ENCODE measurements at places on chromosomes 12 and 14.
A peak's percentile ranks its signal among the peaks of the same experiment; 100 is the strongest.

- no peak overlapping the region for H3K4me3 ChIP-seq
- no peak overlapping the region for H3K27ac ChIP-seq
- H3K4me1 ChIP-seq = no peaks in the 10 kb centered on the region
Measured at GRCh38 chr12:559208-559905, 99.6 kb downstream of the B4GALNT3 start.

GRCh38 chr14:44369401-44370123 lies 137.5 kb downstream of the FSCB start:
- no peaks in the 10 kb centered on the region for H3K27me3 ChIP-seq
- H3K27ac ChIP-seq = no peak overlapping the region
- H3K4me1 ChIP-seq = no peaks in the 10 kb centered on the region
- no peak overlapping the region for H3K4me3 ChIP-seq
- no peak for DNase-seq

DNA sequence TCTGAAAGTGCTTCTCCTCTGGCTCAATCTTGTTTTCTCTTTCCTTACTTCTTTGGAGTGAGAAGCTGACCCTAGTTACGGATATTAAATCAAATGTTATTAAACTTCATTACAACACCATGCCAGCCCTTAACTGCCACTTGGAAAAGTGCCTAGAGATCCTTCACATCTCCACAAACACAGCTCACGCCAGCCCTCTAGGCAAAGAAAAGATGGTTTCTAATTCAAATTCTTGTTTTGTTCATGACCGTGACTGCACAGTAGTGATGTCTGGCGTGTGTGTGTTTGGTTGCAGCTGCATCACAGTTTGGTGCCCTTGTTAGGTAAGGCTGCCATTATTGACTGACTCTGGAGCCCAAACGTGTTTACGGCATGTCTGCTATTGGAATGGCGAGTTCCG lies 113.0 kb downstream of the BEGAIN start:
- H3K36me3 ChIP-seq = no peaks in the 10 kb centered on the region
- no peak overlapping the region for H3K4me3 ChIP-seq
- H3K27ac ChIP-seq = no peak overlapping the region
- H3K4me1 ChIP-seq = peaks cover 2% of the 10 kb centered on the region

DNA sequence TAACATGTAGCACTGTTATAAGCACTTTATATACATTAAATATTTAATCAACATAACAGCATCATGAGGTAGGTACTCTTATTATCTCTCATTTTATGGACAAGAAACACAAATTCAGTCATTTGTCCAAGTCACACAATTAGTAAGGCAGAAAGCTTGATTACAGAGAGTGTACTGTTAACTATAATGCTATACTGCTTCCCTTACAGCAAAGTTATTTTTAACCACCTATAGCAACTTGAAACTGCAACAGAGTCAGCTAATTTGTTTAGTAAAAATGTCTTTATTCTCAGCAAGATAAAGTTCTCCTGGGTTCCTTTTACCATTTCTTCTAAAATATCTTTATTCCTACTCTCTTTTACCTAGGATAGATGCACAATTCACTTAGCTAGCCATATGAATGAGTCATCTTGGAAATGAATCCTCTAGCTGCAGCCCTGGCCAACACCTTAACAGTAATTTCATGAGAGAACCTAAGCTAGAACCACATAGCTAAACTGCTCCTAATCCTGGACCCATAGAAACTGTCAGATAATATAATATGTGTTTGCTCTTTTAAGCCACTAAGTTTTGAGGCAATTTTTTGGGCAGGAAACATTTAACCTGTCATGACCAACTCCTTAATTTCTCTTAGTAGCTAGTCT lies 90.2 kb upstream of the HECTD1 start:
- H3K4me1 ChIP-seq = no peaks in the 10 kb centered on the region
- peaks cover 11% of the 10 kb centered on the region for H3K36me3 ChIP-seq
- H3K27ac ChIP-seq = no peak overlapping the region
- H3K27me3 ChIP-seq = no peaks in the 10 kb centered on the region
- no peak for DNase-seq

DNA sequence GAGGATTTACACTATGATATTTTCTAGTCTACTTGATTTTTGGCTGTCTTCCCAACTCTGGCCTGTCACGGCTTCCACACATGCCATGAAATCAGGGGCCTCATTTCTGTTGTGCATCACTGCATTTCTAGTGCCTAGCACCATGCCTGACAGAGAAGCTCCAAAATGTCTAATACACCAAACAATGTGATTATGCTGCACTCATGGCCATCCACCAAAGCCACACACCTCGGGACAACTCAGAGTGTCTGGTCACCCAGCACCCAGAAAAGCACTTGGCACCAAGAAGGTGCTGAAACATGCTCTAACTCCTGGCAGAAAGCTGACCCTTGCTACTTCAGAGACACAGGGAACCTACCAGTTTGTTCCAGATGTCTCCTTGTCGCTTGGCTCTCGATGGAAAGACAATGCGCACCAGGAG lies 11.3 kb downstream of the GCN1 start:
- no peaks in the 10 kb centered on the region for H3K27me3 ChIP-seq
- peak overlapping the region; percentile 9 for H3K4me3 ChIP-seq
- no peak for DNase-seq
- peaks cover 92% of the 10 kb centered on the region for H3K36me3 ChIP-seq

GRCh38 chr12:84435682-84436081 lies 476.9 kb downstream of the SLC6A15 start:
- H3K27ac ChIP-seq = no peak overlapping the region
- no peaks in the 10 kb centered on the region for H3K27me3 ChIP-seq
- no peaks in the 10 kb centered on the region for H3K36me3 ChIP-seq

GRCh38 chr12:57496822-57497221 lies 9.0 kb downstream of the MARS1 start:
- no peak overlapping the region for H3K27ac ChIP-seq
- no peak for DNase-seq
- peaks cover 70% of the 10 kb centered on the region for H3K36me3 ChIP-seq
- H3K4me1 ChIP-seq = no peaks in the 10 kb centered on the region

DNA sequence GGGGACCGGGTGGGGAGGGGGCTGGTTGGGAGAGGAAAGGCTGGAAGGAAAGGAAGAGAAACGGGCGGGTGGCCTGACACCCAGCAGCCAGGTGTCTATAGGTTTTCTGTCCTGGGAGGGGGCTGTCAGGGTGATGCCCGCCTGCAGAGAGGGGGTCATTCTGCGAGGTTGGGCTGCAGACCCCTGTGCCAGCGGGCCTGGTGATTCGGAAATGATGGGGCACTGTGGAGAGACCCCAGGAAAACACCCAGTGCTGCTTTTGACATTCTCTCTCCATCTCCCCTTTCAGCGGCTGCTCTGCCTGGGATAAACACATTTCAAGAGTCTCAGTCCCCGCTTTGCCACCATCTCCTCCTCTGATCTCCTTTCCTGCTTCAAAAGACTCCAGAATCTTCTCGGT lies 168.5 kb upstream of the RTL1 start:
- no peak for DNase-seq
- no peak overlapping the region for H3K27ac ChIP-seq
- H3K4me1 ChIP-seq = peaks cover 21% of the 10 kb centered on the region
- no peak overlapping the region for H3K4me3 ChIP-seq
- H3K36me3 ChIP-seq = no peaks in the 10 kb centered on the region
- no peaks in the 10 kb centered on the region for H3K27me3 ChIP-seq

- no peak overlapping the region for H3K27ac ChIP-seq
- no peaks in the 10 kb centered on the region for H3K27me3 ChIP-seq
- no peak for DNase-seq
- no peaks in the 10 kb centered on the region for H3K36me3 ChIP-seq
Measured at GRCh38 chr12:82223426-82223825, 134.8 kb downstream of the CCDC59 start.

DNA sequence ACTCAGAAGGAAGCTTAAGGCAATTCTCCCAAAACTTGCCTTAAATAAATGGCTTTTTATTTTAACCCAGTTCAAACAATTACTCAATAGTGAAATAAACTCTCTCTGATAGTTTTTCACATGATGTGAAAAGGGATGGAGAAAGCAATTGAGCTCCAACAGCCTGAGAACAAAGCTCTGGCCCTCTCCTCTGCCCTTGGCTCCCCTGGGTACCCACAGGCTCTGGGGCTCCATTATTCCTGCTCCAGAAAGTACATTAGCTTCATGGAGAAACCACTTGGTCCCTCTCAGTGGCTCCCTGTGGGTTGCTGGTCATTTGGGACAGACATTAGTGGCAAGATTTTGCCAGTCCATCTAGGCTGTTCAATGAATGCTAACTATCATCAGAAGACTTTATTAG lies 242.8 kb downstream of the ATP23 start:
- no peak for DNase-seq
- no peaks in the 10 kb centered on the region for H3K27me3 ChIP-seq
- no peaks in the 10 kb centered on the region for H3K36me3 ChIP-seq
- no peaks in the 10 kb centered on the region for H3K4me1 ChIP-seq

- H3K27me3 ChIP-seq = no peaks in the 10 kb centered on the region
- H3K4me1 ChIP-seq = no peaks in the 10 kb centered on the region
- DNase-seq = no peak
- H3K4me3 ChIP-seq = no peak overlapping the region
- H3K36me3 ChIP-seq = no peaks in the 10 kb centered on the region
Measured at GRCh38 chr12:64603183-64603841, 7.0 kb upstream of the RASSF3 start.

GRCh38 chr12:116374207-116374606 lies 96.7 kb upstream of the MED13L start:
- H3K4me1 ChIP-seq = peaks cover 13% of the 10 kb centered on the region
- DNase-seq = no peak
- H3K36me3 ChIP-seq = peaks cover 6% of the 10 kb centered on the region
- no peak overlapping the region for H3K4me3 ChIP-seq
- no peak overlapping the region for H3K27ac ChIP-seq

DNA sequence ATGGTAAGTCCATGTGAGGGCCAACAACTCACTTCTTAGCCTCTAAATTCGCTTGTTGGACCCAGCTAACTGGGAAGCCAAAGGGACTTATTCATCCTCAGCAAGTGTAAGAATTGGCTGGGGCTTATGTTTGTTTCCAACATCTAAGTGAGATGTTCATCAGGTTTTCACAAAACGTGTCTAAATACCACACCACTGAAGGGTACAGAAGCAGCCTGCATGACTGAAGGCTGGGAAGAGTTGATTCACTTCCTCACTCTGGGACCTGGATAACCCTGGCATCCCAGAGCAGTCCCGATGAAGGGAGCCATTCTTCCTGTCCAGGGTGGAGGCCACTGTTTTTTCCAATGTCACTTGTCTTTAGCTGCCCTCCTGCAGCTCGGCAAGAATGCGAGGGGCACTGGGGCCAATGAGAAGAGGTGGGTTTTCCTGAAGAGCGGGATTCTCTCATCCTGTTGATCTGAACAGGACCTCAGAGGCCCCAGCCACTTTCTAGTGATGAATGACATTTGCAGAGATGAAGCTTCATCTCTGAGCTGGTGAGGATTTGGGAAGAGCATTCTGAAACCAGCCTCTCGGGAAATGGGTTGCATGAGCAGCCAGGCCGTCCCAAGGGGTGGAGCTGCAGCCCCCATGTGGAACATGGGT lies 12.2 kb upstream of the COL2A1 start:
- peaks cover 10% of the 10 kb centered on the region for H3K4me1 ChIP-seq
- DNase-seq = no peak
- H3K27me3 ChIP-seq = no peaks in the 10 kb centered on the region
- no peak overlapping the region for H3K27ac ChIP-seq
- H3K4me3 ChIP-seq = no peak overlapping the region

- H3K4me1 ChIP-seq = peaks cover 23% of the 10 kb centered on the region
- no peaks in the 10 kb centered on the region for H3K36me3 ChIP-seq
- no peak overlapping the region for H3K4me3 ChIP-seq
- H3K27me3 ChIP-seq = no peaks in the 10 kb centered on the region
Measured at GRCh38 chr12:131105351-131105735, 151.6 kb downstream of the ADGRD1 start.

DNA sequence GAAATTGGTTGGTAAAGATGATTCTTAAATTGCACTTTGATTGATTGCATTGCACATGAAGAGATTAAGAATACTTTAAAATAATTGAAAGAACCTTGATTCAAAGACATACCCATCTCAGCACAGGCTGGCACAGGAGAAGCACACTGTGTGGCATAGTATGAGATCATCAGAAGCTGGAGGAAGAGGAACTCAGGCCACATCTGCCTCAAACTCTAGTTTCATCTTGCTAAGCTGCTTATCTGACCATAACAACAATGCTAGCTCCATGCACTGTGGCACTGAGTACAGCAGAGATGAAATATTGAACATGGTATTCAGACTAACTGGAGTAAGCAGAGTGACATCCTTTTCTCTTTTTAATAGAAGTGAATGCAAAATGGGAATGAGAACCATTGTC lies 99.1 kb downstream of the TBC1D30 start:
- no peak for DNase-seq
- no peak overlapping the region for H3K4me3 ChIP-seq
- H3K27ac ChIP-seq = no peak overlapping the region
- no peaks in the 10 kb centered on the region for H3K27me3 ChIP-seq
- H3K4me1 ChIP-seq = no peaks in the 10 kb centered on the region

DNA sequence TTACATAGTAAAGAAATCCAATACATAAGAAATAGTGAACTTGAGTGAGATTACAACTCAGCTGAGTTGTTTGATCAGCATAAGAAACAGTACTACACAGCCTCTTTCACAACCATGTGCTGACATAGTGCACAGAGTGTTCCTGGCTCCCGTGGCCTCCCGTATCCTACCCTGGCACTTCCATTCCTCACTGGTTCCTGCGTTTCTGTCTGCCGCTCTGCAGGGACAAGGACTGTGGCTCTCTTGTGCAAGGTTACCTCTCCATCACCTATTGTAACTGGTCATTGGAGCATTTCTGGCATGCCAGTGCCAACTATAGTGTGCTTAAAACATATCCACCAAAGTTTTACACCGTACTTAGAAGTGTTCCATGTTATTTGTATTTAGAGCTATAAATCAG lies 46.3 kb upstream of the PCED1B start:
- DNase-seq = no peak
- H3K27me3 ChIP-seq = no peaks in the 10 kb centered on the region

DNA sequence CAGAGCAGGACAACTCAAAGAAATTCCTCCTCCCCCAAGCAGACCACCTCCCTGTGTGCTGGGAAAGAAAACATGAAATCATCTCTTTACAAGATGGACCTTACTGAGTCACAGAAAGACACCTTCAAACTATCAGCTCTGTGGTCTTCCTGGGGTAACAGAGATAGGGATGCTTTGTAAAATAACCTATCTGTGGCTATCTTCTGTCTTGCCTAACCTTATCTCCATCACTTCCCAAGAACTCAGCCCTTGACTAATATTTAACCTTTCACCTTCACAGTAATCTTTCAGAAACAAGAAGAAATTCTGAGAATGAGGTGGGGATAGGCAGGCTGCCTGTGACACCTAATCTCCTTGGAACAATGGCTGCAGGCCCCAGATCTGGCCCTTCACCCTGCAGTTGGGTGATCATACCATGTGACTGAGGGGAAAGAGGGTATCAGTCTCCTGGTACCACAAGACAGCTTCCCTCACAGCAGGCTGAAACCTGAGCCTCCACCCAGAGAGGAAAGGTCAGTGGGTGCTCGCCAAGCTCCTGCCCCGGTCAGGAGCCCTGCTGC lies 27.4 kb upstream of the CEBPE start:
- peaks cover 2% of the 10 kb centered on the region for H3K36me3 ChIP-seq
- H3K27ac ChIP-seq = no peak overlapping the region
- DNase-seq = no peak
- no peaks in the 10 kb centered on the region for H3K4me1 ChIP-seq
- no peaks in the 10 kb centered on the region for H3K27me3 ChIP-seq
- H3K4me3 ChIP-seq = no peak overlapping the region

GRCh38 chr14:103126873-103127304 lies 3.6 kb downstream of the TNFAIP2 start:
- peak; percentile 72 for DNase-seq
- H3K36me3 ChIP-seq = peaks cover 4% of the 10 kb centered on the region
- no peaks in the 10 kb centered on the region for H3K27me3 ChIP-seq
- no peak overlapping the region for H3K27ac ChIP-seq
- peaks cover 22% of the 10 kb centered on the region for H3K4me1 ChIP-seq
- H3K4me3 ChIP-seq = peak overlapping the region; percentile 12

- H3K4me3 ChIP-seq = no peak overlapping the region
- no peaks in the 10 kb centered on the region for H3K36me3 ChIP-seq
- no peak overlapping the region for H3K27ac ChIP-seq
- no peaks in the 10 kb centered on the region for H3K27me3 ChIP-seq
- H3K4me1 ChIP-seq = peaks cover 12% of the 10 kb centered on the region
- no peak for DNase-seq
Measured at GRCh38 chr12:11863988-11864387, 206.8 kb upstream of the BCL2L14 start.

Measured in neuronal stem cell (in vitro differentiated cells).